ENCODE measurements at places on chromosomes 2 and 18.
A peak's percentile ranks its signal among the peaks of the same experiment; 100 is the strongest.

DNA sequence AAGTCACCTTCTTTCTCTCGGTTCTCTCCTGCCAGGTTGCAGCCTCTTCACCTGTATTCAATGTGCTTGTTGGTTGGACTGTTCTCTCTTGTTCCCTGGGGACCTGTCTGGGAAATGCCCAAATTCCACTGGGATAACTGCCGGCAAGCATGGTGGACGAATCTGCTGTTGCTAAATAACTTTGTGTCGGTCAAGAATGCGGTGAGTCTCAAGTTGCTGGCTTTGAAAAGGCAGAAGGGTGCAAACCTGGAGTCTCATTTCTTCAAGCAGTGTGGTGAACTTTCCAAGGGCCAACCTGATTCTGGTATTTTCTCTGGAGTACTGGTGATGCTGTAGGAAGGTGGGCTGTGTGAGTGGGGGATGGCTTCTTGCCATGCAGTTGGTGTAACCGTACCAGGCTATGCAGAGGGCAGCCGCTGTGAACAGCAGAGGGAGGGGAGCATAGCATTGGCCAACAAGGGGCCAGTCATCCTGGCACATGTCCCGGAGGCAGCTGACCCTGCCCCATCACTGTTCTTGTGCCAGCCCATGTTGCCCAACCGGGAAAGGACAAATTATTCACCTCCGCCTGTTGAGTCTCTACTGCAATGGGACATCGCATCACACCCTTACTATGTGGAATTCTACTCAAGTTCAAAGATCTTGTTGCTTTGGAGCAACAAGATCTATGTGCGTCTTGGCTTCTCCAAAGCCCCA, 88.1 kb upstream of the SEC11C start:
- no peak for DNase-seq

- no peak for DNase-seq
Observed at GRCh38 chr18:76233876-76234675, 261.0 kb downstream of the ZNF516 start.

DNA sequence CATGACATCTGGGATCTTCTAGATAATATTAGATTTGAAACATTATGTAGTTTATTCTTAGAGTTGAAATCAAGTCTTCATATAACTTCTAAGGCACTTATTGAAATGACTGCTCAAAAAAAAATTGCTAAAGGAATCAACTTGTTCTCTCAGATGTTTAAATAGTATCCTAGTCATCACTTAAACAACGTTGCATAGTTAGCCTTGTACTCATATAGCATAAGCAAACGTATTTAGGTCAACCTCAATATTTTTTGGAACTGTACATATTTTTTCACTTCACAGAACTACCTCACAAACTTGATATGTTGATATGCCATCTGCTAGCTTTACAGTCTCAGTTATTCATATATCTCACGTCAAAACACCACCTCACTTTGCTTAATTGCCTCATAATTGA, 47.1 kb upstream of the CREB1 start:
- no peak for DNase-seq

DNA sequence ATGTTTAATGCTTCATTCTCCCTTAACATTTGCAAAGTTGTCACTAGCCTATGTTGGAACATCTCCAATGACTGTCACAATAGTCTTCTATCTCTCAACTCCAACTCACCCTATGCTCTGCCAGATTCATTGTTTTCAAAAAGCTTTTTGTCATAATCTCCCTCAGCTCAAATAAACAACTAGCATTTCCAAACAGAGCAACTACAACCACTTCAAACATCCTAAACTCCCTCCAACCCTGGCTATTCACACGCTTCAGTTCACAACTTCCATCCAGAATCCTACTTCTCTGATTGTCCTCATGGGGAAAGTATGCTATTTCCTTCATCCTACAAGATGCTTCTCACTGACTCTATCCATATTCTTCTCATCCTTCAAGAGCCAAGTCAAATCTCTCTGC, 139.2 kb upstream of the VRK2 start:
- no peak for DNase-seq

- no peak for DNase-seq
Observed at GRCh38 chr2:224155371-224155770, 116.3 kb upstream of the SERPINE2 start.

- no peak for DNase-seq
Observed at GRCh38 chr2:122136056-122136455, 380.6 kb downstream of the TSN start.

DNA sequence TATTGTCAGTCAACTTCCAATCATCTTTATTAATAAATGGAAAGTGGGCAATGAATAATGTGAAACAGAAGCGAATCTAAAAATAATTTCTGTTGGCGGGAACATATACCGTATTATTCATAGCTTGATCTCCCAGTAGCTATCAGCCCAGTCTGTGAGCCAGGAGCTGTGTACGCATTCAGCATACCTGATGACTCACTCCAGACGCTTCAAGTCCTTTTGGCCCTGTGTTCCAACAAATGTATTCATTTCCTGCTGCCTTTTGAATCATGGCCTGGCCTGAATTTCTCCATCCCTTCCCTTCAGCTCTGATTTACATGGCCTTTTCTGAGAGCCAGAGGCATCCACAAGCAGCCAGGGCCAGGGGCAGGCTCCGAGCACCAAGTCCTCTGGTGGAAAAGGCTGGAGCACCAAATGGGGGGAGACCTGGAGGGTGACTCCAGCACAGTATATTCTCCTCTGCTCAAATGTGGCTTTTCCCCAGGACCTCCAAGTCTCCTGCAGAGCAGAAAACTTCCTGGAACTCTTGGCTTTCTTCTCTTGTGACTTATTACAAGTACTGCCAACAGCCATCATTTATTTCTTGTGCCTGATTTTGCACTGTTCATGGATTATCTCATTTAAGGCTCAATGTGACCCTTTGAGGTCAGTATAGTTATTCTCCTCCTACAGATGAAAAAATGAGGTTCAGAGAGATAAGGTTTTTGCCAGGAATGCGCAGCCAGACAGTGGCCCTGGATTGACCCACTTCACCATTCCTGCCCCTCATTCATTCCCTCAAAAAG, 108.7 kb downstream of the EN1 start:
- no peak for DNase-seq

DNA sequence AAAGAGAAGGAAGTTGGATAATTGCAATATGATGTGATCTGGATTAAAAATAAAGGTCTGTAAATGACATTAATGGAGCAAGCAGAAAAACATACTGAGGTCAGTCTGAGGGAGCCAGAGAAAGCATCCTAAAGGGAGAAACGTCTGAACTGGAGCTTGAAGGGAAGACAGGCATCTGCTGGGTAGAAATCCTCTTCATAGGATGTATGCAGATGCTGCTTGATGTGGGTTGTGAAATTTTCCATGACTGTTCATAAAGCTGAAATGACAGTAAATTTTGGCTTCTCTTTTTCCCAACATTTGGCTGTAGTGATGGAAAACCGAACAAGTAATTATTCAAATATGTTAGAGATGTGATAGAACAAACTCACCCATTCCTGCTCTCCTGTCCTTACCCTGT, 287.6 kb downstream of the CAMKMT start:
- no peak for DNase-seq

GRCh38 chr2:152548111-152548875, 169.0 kb downstream of the PRPF40A start:
- DNase-seq, result no peak

DNA sequence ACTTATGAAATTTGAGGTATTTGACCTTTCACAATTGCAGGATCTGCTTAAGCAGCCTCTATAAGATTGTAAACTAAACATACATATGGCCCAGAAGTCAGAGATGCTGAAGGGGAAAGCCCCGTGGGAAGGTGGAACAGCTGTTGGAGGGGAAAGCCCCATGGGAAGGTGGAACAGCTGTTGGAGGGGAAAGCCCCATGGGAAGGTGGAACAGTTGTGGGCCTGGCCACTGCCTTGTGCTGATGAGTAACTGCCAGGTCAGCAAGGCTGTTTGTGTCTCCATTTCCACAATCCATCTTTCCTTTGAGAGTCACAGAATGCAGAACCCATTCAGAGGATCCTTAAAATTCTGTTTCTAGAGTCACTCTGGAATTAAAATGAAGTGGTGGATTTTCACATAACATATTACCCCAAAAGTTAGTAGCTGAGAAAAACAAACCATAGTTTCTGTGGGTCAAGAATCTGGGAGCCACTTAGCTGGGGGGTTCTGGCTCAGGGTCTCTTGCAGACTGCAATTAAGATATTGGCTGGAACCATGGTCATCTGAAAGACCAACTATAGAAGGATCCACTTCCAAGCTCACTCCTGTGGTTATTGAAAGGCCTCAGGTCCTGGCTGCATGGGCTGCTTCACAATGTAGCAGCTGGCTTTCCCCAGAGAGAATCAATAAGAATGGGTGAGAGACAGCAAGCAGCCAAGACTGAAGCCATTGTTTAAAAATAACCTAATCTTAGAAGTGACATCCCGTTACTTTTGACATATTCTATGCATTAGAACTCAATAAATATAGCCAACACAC, 86.6 kb upstream of the CAVIN2 start:
- DNase-seq, result no peak

DNA sequence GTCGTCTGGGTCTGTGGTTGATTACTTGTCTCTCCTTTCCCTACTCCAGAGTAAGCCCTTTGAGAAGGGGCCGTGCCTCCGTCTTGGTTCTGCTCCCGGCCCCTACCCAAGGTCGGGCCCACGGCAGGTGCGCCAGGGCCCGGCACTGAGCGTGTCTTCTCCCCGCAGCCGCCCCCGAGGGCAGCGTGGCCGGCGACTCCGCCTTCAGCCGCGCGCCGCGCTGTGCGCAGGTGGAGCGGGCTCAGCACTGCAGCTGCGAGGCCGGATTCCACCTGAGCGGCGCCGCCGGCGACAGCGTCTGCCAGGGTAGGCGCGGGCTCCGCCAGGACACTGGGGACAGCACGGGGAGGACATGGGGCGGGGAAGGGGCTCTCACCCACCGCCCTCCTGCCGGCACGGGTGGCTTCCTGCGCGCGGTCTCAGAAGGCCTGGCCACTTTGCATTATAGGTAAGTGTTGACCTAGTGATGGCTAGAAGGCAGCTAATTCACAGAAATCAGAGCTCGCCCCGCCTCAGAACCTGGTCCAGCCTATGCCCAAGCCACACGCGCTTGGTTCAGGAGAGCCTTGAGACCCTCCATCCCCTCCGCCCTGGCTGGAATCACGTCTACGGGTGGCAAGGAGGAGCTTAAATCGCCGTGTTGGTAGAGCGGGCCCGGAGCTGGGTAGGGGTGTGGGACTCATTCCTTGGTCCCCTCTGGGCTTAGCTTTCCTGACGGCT, 43.5 kb downstream of the FBLN7 start:
- peak; percentile 32 for DNase-seq

- no peak for DNase-seq
Observed at GRCh38 chr2:106953236-106953635, 67.3 kb upstream of the ST6GAL2 start.

DNA sequence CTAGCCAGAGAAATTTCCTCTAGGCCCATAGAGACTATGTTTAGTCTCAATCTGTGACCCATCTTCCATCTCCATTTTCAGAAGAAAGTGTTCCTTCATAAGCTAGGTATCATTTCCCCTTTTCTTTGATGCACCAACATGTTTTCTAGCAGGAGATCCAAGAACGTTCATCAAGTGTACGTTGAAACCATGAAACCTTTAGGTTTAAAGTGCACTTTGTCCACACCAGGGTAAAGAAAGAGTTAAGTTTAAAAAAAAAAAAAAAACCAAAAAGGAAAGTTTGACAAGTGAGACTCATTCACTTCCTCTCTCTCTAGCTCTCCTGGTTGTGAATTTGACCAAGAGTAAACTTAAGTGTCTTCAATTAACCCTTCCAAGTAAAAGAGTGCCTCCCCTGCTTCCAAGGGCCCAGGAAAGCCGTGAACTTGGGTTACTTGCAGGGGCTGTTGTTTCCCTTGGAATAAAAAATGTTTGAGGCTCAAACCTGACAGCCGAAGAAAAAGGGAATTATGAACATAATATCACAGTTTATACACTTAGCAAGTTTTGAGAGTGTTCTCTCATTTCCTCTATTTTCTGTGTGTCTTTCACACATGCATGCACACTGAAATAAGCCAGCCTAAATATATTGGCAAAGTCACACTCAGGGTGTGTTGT, 56.7 kb downstream of the LBH start:
- DNase-seq, result no peak

DNA sequence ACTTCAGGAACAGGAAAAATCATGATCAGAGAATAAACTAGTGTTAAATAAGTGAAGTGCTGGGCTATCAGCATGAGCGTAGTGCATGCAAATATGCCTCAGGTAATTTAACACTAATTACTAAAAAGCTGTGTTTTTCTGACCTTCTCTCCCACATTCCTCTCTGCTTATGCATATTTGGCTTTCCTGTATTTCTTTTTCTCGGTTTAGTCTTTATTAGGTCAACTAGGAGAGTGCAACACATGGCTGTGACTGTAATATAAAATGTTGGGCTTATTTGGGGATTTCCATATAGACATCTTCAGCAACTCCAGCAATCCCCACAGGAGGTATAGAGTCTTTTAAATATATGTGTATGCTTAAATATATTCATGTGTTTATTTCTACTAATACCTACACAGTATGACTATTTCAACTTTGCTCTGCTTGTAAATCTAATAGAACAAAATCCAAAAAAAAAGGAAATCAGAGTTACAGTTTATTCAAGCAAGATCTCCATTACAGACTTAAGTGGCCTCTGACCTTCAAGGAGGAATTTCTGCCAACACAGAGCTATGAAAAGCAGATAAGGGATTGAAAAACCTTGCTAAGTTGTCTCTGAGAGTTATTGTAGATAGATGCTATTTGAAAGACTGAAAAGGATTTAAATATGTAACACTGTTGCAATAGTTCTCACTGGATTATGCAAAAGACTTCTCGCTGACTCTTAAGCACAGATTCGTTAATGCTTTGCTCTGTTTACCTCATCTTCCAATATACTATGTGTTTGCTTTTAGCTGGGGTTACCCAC, 359.5 kb upstream of the RGPD4 start:
- DNase-seq, result no peak

DNA sequence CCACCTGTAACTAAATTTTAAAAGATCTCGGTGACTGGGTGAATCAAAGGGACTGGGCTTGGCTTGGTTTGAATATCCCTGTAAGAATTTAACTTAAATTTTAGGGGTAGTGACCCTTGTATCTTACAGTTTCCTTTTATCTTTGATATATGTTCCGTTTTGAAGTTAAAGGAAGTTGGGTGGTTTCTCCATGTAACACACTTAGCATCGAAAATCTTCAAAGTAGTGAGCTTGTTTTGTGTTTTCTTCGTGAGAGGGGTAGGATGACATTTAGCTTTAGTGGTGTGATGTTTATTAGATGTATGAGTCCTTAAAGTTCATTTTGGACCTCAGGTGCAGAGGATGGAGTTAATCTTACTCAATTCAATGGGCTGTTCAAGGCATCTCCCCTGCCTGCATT, 1.6 kb downstream of the WDR7 start:
- DNase-seq, result no peak

DNA sequence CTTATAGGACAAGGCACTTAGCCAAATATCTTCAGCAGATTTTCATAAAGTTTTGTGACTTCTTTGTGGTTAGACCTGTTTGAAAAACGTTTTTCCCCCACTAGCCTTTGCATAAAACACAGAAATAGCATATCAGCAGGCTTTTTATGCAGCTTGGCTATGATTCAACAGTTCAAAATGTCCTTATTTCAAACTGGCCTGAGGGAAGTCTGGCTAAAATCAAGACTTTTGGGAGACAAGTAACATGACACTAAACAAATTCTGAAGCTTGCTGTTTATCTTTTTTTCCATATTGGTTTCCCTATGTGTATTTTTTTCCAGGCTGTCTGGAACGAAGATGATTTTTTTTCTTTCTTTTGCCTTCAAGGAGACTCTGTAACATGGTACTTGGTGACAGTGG, 95.1 kb upstream of the L3MBTL4 start:
- no peak for DNase-seq

- DNase-seq, result no peak
Observed at GRCh38 chr2:134120406-134120732, 133.5 kb upstream of the MGAT5 start.

Data from activated naive CD4-positive, alpha-beta T cell (primary cell).